ENCODE measurements at places on chromosomes 11 and 22.

DNA sequence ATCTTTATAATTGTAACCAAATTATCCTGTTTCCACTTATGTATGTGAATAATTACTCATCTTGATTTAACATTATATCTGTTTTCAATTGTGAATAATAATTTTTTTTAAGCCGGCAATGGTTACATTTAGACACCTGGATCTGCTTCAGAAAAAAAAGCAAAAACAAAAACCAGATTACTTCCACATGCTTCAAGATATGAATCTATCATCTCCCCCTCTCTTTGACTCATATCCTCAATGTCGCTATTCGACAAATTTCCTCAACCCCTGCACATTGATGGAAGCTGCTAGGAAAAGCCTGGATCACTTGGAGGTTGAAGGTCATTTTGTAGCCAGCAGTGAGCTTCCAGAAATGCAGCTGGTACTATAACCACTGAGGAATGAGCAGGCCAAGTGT lies 42.7 kb downstream of the SLC1A2 start:
- H3K4me3 ChIP-seq = no peak overlapping the region
- H3K4me1 ChIP-seq = no peaks in the 10 kb centered on the region
- H3K36me3 ChIP-seq = no peaks in the 10 kb centered on the region
- no peak for DNase-seq

DNA sequence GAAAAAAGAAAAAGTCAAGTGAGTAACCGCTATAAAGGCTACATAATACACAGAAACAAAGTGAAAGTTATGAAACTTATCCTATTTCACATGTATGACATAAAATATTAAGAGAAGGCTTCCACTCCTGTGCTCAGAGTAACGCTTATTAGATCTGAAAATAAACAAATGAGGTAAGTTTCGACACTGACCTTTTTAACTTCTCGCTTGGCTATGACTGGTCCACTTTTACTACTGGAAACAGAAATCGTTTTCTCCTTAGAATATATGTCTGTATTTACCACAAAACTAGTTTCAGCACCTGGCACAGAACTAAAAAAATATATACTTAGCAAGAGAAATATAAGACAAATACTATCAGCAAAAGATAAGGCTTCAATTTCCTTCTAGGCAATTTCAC lies 16.4 kb downstream of the FNBP4 start:
- peaks cover 73% of the 10 kb centered on the region for H3K36me3 ChIP-seq
- no peak overlapping the region for H3K27ac ChIP-seq
- H3K27me3 ChIP-seq = no peaks in the 10 kb centered on the region
- no peaks in the 10 kb centered on the region for H3K4me1 ChIP-seq
- no peak for DNase-seq

GRCh38 chr11:125315079-125315740 lies 150.7 kb downstream of the PKNOX2 start:
- H3K36me3 ChIP-seq = no peaks in the 10 kb centered on the region
- no peak for DNase-seq
- H3K27me3 ChIP-seq = no peaks in the 10 kb centered on the region
- H3K4me1 ChIP-seq = no peaks in the 10 kb centered on the region
- no peak overlapping the region for H3K27ac ChIP-seq
- H3K4me3 ChIP-seq = no peak overlapping the region

- no peak overlapping the region for H3K4me3 ChIP-seq
- H3K27ac ChIP-seq = no peak overlapping the region
- no peak for DNase-seq
- H3K4me1 ChIP-seq = peaks cover 6% of the 10 kb centered on the region
These were observed 19.9 kb upstream of the TEF start for GRCh38 chr22:41361716-41362310.

- H3K4me1 ChIP-seq = no peaks in the 10 kb centered on the region
- H3K27me3 ChIP-seq = no peaks in the 10 kb centered on the region
- no peak for DNase-seq
- peaks cover 47% of the 10 kb centered on the region for H3K36me3 ChIP-seq
- no peak overlapping the region for H3K4me3 ChIP-seq
These were observed 17.6 kb downstream of the SPCS2 start for GRCh38 chr11:74966651-74967050.

DNA sequence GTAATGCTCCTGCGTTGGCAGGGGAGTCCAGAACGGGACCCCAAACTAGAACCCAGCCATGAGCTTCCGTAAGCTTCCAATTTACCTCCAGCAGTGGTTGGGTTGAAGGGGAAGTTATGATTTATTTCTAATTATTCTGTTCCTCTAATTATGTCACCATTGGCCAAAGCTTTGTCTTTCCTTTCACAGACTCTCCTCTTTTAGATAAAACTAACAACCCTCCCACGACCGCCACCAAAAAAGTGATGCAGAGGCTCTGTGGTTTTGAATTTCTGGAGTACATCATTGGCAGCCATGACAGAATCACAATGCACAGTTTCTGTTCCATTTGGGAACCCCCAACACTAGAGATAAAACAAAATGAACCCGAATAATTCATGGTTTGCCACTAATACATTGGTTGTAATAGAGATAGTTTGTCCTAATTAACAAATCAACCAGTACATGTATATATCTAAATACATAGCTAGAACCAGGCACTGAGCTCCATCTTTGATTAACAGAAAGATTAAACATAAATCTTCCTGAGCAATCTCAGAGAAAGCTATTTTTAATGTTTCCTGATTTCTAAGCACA lies 64.3 kb downstream of the ETS1 start:
- no peaks in the 10 kb centered on the region for H3K27me3 ChIP-seq
- DNase-seq = no peak
- H3K36me3 ChIP-seq = no peaks in the 10 kb centered on the region
- H3K4me3 ChIP-seq = peak overlapping the region; percentile 91

GRCh38 chr11:76276046-76276780 lies 69.9 kb upstream of the WNT11 start:
- no peaks in the 10 kb centered on the region for H3K27me3 ChIP-seq
- H3K4me3 ChIP-seq = no peak overlapping the region
- H3K36me3 ChIP-seq = no peaks in the 10 kb centered on the region
- DNase-seq = no peak
- no peak overlapping the region for H3K27ac ChIP-seq

DNA sequence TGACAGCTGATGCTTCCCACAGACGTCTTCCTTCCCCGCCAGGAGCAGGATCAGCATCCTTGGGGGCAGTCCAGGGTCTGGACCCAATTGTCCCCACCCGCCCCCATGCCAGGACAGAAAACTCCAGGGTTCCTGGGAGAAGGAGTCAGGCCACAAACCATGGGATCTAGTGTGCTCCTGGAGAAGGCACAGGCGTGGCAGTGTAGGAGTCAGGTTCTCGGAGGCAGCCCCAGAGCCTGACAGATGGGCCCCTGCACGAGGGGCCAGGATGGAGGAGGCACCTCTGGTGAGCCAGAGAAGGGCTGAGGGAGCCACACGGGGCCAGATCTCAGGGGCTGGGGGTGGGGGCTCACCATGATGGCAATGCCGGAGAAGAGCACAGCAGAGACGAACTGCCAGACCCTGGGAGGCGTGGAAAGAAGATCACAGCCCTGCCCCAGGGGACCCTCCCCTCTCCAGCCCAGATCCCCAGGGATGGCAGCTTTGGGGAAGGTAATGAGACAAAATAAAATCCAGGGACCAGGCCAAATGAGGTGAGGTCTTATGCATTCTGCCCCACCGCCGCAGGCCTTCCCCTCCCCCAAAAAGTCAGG lies 13.6 kb downstream of the TP53I11 start:
- H3K4me1 ChIP-seq = no peaks in the 10 kb centered on the region
- DNase-seq = no peak
- no peak overlapping the region for H3K27ac ChIP-seq
- H3K4me3 ChIP-seq = no peak overlapping the region

GRCh38 chr22:41522813-41523212 lies 21.5 kb downstream of the POLR3H start:
- H3K4me1 ChIP-seq = no peaks in the 10 kb centered on the region
- no peaks in the 10 kb centered on the region for H3K27me3 ChIP-seq
- H3K27ac ChIP-seq = no peak overlapping the region
- peaks cover 20% of the 10 kb centered on the region for H3K36me3 ChIP-seq
- DNase-seq = no peak

GRCh38 chr11:32913445-32913844 lies 20.8 kb downstream of the QSER1 start:
- H3K27me3 ChIP-seq = no peaks in the 10 kb centered on the region
- H3K27ac ChIP-seq = no peak overlapping the region
- 0 out of 2 replicates have a peak, but pooled peaks cover 4% of the 10 kb centered on the region for H3K36me3 ChIP-seq
- no peak for DNase-seq

- H3K4me1 ChIP-seq = peaks cover 42% of the 10 kb centered on the region
- peak overlapping the region; percentile 62 for H3K27ac ChIP-seq
- no peaks in the 10 kb centered on the region for H3K36me3 ChIP-seq
- DNase-seq = no peak
- no peak overlapping the region for H3K4me3 ChIP-seq
These were observed 39.4 kb downstream of the IRAG1 start for GRCh38 chr11:10653946-10654810.

- no peaks in the 10 kb centered on the region for H3K27me3 ChIP-seq
- H3K4me1 ChIP-seq = peaks cover 27% of the 10 kb centered on the region
- no peak for DNase-seq
- H3K4me3 ChIP-seq = no peak overlapping the region
These were observed 170.8 kb downstream of the MN1 start for GRCh38 chr22:27630754-27631153.

DNA sequence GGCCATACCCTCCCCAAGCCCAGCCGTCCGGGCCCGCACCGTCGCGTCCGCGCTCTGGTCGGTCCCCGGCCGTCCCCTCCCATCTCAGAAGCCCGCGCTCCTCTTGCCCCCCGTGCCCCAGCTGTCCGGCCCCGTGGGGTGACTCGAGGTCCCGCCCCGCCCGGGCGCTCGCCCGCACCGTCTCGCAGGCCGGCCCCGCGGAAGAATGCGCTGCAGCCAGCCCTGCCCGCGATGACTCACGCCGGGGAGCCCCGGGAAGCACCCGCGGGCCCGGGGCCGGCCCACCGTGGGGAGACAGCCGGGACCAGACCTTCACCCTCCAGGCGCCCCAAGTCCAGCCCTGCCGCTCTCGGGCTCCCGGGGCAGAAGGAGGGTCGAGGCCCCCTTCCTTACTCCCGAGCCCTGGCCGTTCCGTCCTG lies 320 bp upstream of the PHLDA2 start:
- peak overlapping the region; percentile 57 for H3K4me3 ChIP-seq
- peaks cover 47% of the 10 kb centered on the region for H3K4me1 ChIP-seq
- no peaks in the 10 kb centered on the region for H3K36me3 ChIP-seq
- DNase-seq = peak; percentile 61

DNA sequence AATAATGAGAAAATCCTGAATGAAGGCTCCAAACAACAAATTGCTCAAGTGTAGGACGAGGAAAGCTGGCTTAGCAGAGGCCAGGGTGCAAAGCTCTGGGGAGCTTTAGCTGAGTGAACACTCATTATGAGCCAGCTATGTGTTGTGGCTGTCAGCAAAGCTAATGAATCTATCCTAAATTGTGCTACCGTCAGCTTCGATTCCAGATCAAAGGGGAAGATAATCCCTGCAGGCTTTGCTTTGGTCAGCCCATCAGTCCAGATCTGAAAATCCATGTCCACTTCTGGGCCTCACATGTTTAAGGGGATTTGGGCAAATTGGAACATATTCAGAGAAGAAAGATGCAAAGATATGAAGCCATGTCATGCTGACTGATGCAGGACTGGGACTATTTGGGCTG lies 180.9 kb upstream of the ZBED5 start:
- DNase-seq = no peak
- H3K36me3 ChIP-seq = no peaks in the 10 kb centered on the region
- no peak overlapping the region for H3K4me3 ChIP-seq

GRCh38 chr22:30994960-30995359 lies 25.9 kb downstream of the TUG1 start:
- DNase-seq = no peak
- no peaks in the 10 kb centered on the region for H3K4me1 ChIP-seq
- H3K4me3 ChIP-seq = no peak overlapping the region
- H3K27me3 ChIP-seq = no peaks in the 10 kb centered on the region
- no peak overlapping the region for H3K27ac ChIP-seq

DNA sequence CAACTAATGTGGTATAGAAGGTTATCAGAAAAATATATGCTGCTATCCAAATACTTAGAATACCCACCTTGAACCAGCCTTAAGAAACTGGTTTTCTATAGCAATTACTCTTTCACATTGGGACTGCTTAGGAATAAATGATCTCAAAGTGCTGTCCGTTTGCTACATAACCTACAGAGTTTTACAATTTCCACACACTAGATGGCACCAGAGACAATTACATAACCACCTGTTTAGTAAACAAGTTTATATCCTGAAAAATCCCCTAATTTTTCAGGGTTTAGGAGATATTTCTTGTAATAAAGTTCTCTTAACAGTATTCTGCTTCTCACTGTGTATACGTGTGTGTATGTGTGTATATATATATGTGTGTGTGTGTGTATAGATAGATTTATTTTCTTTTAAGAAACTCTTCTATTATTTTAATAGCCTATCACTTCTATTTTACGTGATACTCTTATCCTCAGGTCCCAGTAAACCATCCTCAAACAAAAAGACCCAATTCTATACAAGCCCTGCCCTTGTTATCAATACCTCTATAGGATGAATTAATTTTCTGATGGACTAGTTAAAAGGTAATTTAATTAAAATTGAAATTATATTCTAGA lies 6.7 kb upstream of the OR5I1 start:
- no peaks in the 10 kb centered on the region for H3K27me3 ChIP-seq
- no peak overlapping the region for H3K4me3 ChIP-seq
- H3K27ac ChIP-seq = no peak overlapping the region
- no peaks in the 10 kb centered on the region for H3K4me1 ChIP-seq
- no peak for DNase-seq
- no peaks in the 10 kb centered on the region for H3K36me3 ChIP-seq

GRCh38 chr11:126510621-126511370 lies 155.3 kb downstream of the ST3GAL4 start:
- H3K27ac ChIP-seq = no peak overlapping the region
- H3K4me3 ChIP-seq = no peak overlapping the region
- H3K4me1 ChIP-seq = no peaks in the 10 kb centered on the region
- no peak for DNase-seq

DNA sequence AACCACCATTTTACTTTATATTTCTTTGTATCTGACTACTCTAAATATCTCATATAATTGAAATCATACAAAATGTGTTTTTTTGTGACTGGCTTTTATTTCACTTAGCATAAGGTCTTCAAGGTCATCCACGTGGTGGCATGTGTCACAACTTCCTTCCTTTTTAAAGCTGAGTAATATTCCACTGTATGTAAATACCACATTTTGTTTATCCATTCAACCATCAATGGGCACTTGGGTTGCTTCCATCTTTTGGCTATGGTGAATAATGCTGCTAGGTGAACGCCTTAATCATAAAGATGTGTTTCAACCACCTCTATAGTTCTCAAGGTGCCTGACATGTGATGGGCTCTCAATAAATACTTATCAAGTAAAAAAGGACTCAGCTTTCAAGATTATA lies 15.5 kb downstream of the RAB30 start:
- no peak for DNase-seq
- peaks cover 50% of the 10 kb centered on the region for H3K4me1 ChIP-seq
- H3K36me3 ChIP-seq = no peaks in the 10 kb centered on the region
- H3K27ac ChIP-seq = no peak overlapping the region
- no peak overlapping the region for H3K4me3 ChIP-seq

- H3K4me1 ChIP-seq = peaks cover 3% of the 10 kb centered on the region
- H3K27me3 ChIP-seq = no peaks in the 10 kb centered on the region
- no peak for DNase-seq
- H3K36me3 ChIP-seq = no peaks in the 10 kb centered on the region
These were observed 28.9 kb downstream of the CLMP start for GRCh38 chr11:123166071-123166559.

- no peak overlapping the region for H3K4me3 ChIP-seq
- peaks cover 33% of the 10 kb centered on the region for H3K4me1 ChIP-seq
- peak; percentile 65 for DNase-seq
- H3K27me3 ChIP-seq = no peaks in the 10 kb centered on the region
- no peak overlapping the region for H3K27ac ChIP-seq
- no peaks in the 10 kb centered on the region for H3K36me3 ChIP-seq
These were observed 13.6 kb upstream of the CD3E start for GRCh38 chr11:118290923-118291322.

All from PC-9 (cell line).